ENCODE measurements at places on chromosomes 7 and 10.
A peak's percentile ranks its signal among the peaks of the same experiment; 100 is the strongest.

GRCh38 chr10:11869743-11870460, 46.7 kb downstream of the PROSER2 start:
- DNase-seq = no peak

GRCh38 chr7:116671681-116672595, at the start of gene MET:
TSS of gene MET (plus strand) at chr7:116672196. CDS start at chr7:116699085, 26,889 bp downstream.
- peak; percentile 92 for DNase-seq

DNA sequence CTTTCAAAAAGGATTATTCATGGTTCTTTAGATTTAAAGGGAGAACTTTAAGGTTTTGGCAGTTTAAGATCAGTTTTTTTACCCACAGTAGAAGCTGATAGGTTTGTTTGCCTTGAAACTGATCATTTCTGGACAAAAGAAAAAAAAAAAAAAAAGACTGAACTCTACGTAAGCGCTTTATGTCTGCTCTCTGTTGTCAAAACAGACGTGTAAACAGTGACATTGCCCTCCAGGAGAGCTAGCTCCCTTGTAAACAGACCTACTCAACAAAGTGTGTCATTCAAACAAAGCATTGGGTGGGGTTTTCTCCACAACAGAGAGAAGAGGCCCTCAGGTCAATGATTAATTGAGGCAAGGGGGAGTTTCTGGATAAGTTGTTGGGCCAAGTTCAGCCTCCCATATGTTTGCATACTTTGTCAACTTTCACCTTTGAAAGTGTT, 568.1 kb upstream of the LRRN3 start:
- DNase-seq = peak; percentile 65

GRCh38 chr10:70744617-70745143, 40.5 kb downstream of the TBATA start:
- DNase-seq = no peak

GRCh38 chr7:147298611-147299043, 1182.0 kb downstream of the CNTNAP2 start:
- DNase-seq = no peak

DNA sequence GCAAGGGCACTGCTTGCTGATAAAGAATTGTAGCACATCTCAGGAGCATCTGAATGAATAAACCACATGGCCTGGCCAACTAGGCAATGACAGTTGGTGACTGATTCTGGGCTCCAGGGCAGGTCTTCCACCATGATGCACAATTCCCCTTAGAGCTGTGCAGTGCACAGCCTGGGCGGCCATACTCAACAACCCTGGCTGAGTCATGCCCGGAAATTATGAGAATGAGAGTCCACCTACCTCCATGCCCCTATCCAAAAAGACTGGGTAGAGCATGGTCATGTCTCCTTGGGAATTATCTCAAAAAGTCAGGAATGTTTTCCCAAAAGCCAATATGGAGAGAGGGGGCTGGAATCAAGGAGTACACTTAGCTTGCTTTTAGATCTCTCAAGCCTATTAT, 425.6 kb downstream of the PLXNA4 start:
- DNase-seq = no peak

DNA sequence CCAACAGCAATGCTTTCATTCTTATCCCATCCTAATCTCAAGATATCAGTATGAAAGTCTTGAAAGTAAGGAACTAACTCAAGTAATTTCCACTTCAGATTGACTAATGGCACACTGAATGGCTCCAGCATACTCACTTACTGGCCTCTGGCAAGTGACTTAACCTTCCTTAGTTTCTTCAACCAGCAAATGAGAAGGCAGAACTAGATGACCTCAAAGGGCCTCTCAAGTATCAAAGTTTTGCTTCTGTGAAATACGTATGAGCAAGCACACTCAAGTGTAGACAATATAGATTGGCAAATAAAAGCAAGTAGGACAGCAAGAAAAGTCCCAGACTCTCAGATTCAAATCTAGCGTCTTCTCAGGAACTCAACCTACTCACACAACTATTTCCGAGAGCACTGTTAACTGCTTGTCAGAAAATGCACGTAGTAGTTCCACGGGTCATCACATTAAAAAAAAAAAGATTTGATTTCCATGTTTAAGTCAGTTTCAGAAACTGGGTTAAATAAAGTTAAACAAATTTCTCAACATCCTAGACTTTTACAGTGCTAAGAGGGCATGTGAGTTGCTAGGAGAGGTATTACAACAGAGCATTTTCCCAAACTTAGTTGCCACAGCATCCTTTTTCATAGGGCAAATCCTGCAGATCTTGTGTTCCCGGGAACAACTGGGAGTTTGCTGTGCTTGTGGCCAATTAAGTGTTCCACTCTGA, 276.9 kb upstream of the KLF14 start:
- DNase-seq = no peak

DNA sequence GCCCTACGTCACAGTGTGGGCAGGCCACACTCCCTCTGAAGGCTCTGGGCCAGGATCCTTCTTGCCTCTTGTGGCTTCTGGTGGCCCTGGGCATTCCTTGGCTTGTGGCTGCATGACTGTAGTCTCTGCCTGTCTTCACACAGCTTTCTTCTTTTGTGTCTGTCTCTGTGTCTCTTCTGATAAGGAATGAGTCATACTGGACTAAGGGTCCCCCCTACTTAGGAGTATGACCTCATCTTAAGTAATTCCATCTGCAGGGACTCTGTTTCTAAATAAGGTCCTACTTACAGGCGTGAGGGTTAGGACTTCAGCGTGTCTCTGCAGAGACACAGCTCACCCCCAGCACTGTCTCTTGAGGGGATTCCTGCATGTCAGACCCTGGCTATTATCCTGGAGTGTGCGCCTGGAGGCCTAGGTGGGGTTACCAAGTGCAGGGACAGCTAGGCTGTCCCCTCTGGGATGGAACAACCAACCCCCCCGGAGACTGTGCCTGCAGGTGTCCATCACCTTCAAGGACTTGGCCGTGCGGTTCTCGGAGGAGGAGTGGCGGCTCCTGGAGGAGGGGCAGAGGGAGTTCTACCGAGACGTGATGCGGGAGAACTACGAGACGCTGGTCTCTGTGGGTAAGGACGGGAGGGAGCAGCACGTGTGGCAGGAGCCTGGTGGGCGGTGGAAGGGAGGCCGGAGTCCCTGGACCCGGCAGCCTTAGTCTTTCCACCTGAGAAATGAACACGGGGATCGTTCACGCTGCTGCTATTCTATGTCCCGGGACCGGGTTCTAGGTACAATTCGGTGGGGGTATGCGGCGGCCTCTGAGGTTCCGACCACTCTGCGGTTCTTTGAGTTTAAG, 54.1 kb downstream of the ZNF467 start:
- DNase-seq = no peak

- no peak for DNase-seq
These were observed 698.9 kb downstream of the PARD3 start for GRCh38 chr10:34116220-34116641.

- DNase-seq = peak; percentile 60
These were observed 18.6 kb downstream of the AKR1C2 start for GRCh38 chr10:4984971-4985594.

DNA sequence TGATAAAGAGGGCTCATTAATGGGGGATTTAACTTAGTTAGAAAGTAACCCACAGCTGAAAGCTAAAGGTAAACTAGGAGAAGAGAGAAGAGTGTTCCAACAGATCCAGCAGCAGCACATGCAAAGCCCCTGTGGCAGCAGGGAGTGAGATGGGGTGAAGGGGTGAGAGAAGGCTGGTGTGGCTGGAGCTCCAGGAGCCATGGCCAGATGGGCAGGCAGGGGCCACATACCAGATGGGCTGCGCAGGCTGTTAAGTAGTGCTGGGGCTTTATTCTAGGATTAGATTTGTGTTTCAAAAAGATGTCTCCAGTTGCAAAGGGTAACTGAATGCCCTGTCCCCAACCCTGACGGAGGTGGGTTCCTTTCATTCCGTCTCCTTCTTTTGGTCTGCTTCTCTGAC, 33.2 kb downstream of the HIF1AN start:
- DNase-seq = peak; percentile 16

- no peak for DNase-seq
These were observed 35.8 kb downstream of the RBM17 start for GRCh38 chr10:6124666-6125065.

- DNase-seq = no peak
These were observed 718.2 kb downstream of the LRMDA start for GRCh38 chr10:76149602-76150138.

GRCh38 chr7:78099715-78100394, 301.3 kb downstream of the PHTF2 start:
- no peak for DNase-seq

- DNase-seq = no peak
These were observed 84.5 kb upstream of the CSTF2T start for GRCh38 chr10:51783941-51784340.

DNA sequence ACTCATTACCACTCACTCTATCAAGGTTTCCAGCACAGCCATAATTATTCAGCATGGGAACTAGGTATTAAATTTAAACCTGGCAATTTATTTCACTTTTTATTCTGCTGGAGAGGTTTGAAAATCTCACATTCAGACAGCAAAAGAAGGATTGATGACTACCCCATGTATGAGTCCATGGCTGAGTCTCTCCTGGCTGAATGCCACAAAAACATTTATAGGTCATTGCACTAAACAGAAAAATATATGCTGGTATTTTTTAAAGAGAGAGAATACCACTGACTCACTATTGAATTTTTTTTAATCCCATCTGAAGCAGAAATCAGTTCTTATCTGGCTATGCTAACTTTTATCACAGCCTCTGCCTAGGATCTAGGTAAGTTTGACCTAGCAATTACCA, 336.3 kb downstream of the PPP1R3A start:
- no peak for DNase-seq

DNA sequence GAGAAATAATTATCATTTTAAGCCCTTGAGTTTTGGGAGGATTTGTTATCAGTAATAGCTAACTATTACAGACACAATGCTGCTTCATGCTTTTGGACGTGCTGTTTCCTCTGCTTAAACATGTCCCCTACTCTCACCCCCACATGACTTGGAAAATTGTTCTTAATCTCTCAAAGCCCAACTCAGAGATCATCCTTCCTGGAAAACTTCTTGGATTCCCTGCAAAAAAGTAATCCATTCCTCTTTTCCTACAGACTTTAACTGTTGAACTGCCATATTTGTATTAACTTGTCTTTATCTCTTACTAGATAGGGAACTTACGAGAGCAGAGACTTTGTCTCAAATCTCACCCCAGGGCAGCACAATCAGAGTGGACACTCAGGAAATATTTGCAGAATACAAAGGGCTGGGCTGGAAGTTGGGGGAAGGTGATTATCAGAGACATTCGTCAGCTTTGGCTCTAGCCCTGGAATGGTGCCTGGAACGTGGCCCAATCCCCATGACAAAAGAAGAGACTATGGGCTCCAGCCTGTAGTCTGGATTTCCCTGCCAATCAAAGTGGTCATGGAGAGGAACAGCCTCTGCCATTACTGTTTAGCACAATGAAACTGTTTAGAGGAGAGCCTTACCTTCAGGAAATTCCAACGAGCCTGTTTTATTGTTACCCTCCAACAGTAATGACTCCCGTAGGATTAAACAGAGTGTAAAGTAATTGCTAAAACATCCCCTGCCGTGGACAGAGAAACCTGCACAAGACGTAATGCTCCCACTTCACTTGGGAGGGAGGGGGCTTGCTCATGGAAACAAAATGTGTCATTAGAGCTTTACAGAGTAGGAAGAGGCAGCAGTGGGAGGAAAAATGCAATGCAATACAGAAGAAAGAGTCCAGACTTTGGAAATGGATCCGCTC, 140.4 kb upstream of the AUTS2 start:
- peak; percentile 64 for DNase-seq

DNA sequence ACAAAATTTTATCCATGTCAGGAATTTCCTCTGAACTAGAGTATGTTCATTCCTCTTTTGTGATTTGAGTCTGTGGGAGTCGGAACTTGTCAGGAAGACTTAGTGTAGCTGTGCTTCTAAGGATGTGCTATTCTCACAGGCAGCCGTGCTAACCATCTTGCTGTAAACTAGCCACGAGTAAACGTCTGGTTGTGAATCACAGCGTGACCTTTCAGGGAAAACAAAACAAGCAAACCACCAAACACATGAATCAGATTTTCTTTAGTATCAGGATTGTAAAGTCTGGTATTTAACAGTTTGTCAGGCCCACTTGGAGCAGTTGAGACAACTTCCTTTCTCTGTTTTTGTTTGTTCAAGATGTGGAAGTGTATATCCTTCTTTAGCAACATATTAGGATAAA, 32.0 kb downstream of the AUTS2 start:
- DNase-seq = no peak

- DNase-seq = no peak
These were observed 449.7 kb upstream of the KLF6 start for GRCh38 chr10:4234661-4235060.

DNA sequence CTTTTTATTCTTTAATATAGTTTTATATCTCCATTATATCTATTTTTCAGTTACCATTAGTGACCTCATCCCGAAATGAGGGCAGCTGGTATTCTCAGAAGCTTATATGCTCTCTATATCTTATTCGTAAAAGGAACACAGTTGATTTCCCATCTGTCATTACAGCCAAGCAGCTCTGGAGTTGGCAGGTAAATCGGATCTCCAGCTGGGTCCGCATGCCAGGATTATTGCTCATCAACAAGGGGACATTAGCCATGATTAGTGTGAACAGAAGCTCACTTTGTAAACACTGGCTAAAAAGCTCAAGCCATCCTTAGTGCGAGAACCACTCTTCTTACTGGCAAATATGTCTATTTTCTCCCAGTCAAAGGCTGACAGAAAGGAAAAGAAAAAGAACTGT, 180.3 kb downstream of the NPSR1 start:
- DNase-seq = no peak

DNA sequence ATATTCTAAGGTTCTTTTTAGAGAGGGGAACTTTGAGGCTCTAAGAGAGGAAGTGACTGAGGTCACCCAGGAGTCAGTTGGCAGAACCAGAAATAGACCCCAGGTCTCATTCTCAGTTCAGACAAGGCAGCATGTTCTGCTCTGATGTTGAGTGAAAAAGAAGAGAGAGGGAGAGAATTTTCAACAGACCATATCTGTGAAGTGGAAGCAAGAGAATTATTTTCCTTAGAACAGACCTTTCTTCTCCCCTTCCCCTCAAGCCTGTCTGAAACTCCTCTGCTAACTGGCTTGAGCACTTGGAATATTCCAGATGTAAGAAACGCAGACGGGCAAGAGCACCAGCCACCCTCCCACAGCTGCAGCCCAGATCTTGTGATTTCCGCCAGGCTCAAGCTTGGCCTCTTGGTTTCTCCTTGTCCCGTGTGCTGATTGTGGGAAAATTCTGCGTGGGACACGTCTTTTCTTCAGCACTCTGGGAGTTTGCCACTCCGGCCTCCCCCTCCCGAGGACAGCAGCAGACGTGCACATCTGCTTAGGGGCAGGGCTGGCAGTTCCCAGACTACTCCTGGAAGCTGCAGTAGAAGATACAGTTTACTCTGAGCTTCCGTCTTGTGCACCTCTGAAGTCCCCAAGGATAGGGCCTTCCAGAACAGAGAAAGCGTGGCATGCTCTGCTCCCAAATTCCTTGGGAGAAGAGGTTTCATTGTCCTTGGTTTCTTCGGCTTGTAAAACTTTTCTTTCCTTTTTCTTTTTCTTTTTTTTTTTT, 22.7 kb upstream of the IKZF1 start:
- DNase-seq = no peak
